ENCODE measurements at places on chromosomes 5 and 9.

DNA sequence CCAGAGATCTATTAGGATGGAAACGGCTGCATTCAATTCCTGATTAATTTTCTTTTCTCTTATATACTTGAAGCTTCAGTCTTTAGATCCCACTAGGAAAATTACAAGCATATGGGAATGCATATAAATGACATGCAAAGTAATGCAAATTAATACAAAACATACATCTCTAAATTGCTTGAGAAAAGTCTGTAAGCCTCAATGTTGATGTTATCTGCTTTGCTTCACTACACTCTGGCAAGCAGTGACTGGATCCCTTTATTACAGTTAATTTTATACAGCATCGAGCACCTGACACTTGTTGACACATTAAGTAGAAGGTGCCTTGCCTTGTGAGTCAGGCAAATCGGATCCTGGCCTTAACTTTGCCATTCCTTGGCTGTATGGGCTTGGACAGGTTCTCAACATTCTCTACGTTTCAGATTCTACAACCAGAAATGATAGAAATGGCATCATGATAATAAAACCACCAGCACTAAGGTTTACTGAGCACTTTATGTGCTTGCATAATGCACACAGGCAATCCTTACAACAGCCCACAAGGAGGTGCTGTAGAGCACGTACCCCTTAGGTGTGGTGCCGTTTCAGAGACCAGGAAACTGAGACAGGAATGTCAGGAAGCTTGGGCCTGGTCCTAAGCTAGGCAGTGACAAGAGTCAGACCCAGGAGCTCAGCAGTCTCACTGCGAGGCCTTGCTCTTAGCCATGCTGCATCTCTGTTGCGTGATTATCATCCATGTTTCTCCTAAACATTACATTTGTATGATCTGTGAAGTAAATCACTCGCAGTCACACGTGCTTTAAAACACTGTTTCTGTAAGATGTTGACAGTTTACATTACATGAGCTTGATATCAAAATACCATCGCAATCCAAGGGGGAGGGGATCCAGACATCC, 2.7 kb downstream of the GCNT4 start:
- DNase-seq, result peak; percentile 21

DNA sequence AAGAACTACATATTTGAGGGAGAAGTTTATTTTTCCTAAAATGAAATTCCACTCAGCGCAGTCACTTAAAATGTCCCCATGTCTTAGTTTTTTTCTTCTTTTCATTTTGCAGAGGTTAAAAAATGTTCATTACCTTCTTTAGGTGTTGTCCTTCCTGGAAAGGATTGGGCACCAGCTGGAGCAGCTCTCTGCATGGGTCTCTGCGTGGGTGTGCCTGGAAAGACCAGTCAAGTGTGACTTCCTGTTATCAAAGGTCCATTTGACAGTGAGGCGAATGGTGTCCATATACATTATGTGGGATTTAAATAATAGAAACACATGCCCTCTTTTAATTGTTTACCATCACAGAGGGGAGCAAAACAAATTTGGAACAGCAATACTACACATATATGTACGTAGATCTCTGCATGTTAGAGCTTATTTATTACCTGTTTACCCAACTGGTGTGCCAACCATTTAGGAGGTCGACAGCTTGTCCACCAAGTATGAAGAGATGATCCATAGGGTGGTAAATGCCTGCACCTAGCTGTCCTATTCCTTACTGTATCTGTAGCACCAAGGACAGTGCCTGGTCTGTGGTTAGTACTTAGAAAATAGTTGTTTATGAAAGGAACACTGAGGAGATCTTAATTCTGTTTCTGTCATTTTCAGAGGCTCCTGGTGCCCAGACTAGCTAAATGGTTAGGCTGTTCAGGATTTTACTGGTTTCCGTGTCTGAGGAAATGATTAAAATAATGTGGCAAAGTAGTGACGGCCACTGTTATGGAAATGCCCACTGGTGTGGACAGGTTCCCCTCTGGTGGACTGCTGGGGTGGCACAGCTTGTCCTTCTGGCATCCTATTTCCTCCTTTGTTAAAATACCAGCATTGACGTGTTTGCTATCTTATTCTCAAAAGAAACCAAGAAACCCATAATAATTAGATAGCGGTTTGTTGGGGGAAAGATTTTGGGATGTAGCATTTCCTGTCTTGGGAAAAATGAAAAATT, 200.4 kb downstream of the MAST4 start:
- peak; percentile 20 for DNase-seq

DNA sequence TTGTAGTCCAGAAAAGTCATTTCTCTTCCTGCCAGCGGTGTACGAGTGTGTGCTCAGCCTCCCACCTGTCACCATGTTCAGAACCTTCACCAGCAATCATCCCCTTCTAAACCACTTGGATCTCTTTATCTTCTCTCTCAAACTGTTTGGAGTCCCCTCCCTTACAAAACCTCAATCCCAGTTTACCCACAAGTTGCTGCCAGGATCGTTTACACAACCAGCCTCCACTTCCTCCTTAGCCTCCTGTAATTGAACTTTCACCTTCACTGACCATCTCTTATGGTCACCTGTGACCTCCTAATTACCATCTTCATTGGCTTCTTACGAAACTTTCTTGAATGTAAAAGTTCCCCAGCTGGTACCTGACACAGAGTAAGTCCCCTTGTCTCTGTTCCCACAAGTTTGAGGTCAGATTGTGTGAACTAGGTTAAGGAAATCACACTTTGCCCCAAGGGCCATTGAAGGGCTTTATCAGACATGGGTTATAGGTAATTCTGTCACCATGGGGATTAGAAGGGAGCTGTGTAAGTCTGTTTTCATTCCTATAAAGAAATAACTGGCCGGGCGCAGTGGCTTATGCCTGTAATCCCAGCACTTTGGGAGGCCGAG, 20.0 kb downstream of the RNF44 start:
- DNase-seq, result no peak

- DNase-seq, result peak; percentile 40
Measured at GRCh38 chr5:32707418-32707997, 3.6 kb upstream of the NPR3 start.

GRCh38 chr5:141559461-141559860, 59.3 kb downstream of the DIAPH1 start:
- no peak for DNase-seq

DNA sequence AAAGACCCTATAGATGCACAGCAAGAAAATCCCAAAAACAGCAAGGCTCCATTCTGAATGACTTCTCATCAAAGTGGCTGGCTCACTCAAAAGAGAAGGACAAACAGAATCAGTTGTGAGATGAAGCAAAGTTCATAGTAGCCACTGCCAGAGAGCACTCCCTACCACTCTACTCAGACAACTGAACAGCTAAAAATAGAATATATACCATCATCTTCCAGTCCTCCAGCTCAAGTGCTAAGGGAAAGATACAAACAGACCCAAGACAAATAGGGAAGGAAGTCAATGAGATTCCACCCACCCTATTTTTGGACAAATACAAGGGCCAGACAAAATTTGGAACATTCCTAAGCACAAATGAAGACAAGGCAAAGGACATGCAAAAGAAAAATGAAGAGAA, 20.6 kb downstream of the GNAQ start:
- DNase-seq, result no peak

DNA sequence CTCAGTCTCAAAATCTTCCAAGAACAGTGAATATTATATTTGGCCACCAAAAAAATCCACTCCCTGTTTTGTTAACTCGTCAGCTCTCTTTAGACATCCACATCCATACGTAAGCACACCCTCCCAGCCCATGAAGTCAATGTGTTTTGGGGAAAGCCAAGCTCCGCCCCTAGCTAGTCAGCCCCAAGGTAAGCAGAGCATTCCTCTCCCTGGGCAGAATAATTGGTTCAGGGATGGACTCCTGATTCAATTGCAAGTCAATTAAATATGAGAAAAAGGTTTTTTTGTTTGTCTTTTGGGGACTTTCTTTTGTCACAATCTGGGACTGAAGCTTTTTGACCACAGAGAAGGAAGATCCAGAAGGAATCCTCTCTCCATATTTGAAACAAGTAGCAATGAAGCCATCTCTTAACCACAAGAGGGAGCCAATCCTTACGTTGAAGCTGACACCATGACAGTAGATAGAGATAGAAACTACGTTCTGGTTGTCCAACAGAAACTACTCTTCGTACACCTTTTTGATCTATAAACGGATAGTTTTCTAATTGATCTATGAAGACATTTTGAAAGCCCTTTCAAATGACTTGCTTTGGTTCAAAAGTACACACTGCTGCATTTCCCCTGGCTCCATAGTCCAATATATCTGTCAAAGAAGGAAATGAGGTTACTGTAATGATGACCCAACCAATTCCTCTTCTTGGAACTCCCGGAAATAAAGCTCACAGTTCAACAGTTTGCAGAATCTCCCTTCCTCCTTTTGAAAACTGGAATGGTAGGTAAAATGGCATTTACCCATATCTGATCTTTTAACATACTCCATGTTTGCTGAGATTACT, 166.4 kb downstream of the TLE1 start:
- DNase-seq, result peak; percentile 22

GRCh38 chr5:152405145-152405544, at the start of gene NMUR2:
Gene NMUR2 (minus strand): TSS chr5:152405279. CDS start chr5:152405113, 166 bp downstream.
- peak; percentile 78 for DNase-seq

GRCh38 chr5:127290019-127290945, at the start of gene MEGF10:
Gene MEGF10 (plus strand): TSS chr5:127290796. CDS start chr5:127331309, 40,513 bp downstream.
- no peak for DNase-seq

DNA sequence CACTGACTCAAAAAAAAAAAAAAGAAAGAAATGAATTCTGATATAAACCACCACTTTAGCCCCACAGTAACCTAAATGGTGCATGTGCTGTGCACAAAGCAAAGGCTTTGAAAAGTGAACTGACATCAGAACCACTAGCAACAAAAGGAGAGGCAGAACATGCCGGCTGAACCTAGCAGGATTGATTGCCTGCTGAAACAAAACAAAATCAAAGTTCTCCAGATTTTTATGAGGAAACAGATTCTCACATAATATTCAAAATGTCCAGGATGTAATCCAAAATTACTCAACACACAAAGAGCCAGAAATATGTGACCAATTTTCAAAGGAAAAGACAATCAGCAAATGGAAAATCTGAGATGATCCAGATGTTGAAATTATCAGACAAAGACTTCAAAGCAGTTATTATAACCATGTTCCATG, 37.9 kb downstream of the UBTD2 start:
- no peak for DNase-seq

- DNase-seq, result no peak
Measured at GRCh38 chr5:17678751-17679324, 44.6 kb downstream of the TAF11L14 start.

GRCh38 chr5:5585751-5586341, 163.4 kb downstream of the ICE1 start:
- no peak for DNase-seq

DNA sequence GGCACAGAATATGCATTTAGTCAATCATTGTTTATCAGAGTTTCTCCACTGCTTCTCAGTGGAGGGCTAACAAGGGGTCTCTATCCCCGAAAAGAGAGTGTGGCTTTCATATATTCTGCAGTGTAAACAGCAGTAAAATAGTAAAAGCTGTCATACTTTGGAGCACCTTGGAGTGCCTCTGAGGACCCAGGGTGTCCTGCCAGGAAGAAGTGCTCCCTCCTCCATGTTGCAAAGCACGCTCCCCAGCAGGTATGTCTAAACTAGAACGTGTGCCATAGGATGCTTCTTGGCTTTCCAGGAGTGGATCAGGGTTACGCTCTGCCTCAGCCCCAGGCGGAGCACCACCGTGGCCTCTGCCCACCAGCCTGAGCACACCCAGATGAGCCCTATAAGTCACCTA, 8.5 kb upstream of the TJP2 start:
- DNase-seq, result no peak

- DNase-seq, result no peak
Measured at GRCh38 chr5:120901199-120901598, 437.1 kb downstream of the PRR16 start.

- DNase-seq, result peak; percentile 61
Measured at GRCh38 chr5:151051066-151051930, 29.5 kb downstream of the TNIP1 start.
